ENCODE measurements at places on chromosomes 11 and 22.

DNA sequence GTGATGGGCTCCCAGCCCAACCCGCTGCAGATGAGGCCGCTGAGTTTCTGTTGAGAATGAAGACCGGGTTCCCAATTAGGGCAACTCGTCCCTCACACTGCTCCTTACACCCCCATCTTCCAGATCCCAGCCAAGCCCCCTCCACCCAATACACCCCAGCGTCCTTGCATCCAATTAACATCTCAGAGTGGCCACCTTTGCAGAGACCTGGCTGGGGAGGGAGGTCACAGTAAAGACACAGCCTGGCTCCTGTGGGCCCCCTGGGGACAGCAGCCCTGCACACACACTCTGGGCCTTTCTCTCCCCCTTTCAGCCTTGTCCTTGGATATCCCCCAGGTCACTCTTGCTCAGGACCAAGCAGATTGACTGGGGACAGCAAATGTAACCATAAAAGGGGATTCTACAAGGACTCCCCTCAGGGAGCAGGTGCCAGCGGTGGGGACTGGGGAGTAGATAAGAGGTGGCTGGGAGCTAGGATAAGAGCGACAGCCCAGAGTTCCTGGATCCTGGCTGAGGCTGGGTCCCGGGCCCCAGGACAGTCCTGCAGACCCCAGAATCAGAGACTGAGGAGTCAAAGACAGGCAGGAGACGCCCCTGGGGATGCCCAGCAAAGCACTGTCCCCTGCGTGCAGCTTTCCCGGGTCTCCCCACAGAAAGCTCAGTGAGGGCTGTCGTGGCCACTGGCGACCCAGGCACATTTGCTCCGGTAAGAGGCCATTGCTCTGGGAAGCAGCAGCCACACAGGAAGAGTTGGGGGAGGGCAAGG lies 8.4 kb downstream of the APOBEC3A start:
- no peak for DNase-seq

DNA sequence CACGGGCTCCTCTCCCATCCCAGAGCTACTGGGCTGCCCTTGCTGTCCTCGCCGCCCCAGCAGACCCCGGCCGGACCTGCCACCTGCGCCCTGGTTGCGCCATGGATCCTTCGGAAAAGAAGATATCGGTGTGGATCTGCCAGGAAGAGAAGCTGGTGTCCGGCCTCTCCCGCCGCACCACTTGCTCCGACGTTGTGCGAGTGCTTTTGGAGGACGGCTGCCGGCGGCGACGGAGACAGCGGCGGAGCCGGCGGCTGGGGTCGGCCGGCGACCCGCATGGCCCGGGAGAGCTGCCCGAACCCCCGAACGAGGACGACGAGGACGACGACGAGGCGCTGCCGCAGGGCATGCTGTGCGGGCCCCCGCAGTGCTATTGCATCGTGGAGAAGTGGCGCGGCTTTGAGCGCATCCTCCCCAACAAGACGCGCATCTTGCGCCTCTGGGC lies 382 bp downstream of the RASSF10 start:
- no peak for DNase-seq

DNA sequence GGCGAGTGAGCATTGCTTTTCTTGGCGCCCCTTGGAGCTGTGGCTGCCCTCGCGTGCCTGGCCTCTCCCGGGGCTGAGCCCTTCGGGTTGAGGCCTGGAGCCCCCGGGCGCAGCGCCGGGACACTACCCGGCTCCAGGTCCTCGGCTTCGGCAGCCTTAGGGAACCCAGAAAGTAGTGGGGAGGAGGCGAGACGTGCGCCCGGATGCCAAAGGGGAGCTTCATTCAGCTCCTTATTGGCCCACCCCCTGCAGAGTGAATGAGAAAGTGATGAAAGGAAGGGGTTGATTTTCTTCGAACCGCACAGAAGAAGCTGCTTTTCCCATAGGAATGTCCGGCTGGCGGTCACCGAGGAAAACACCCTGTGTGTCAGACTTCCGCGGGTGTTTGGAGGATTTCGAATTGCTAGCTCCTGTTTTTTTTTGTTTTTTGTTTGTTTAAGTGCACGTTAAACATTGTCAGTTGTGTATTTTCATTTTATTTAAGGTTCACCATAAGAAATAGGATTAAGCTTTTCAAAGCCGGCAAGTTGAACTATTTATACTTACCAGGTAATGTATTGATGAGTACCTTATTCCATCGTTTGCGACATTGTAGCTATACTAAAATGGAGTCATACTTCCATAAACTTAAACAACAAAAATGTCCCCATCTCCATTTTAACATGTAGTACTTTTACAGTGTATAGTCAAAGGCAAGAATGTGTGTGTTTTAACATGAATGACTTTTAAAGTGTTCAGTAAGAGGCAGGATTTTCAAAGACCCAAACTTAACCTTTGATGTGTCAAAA lies 841 bp upstream of the EIF4G2 start:
- DNase-seq: peak; percentile 29

GRCh38 chr11:67642173-67643120 lies 2.9 kb upstream of the TBX10 start:
- no peak for DNase-seq

- peak; percentile 81 for DNase-seq
These were observed 123.9 kb downstream of the MRTFA start for GRCh38 chr22:40512426-40513136.

DNA sequence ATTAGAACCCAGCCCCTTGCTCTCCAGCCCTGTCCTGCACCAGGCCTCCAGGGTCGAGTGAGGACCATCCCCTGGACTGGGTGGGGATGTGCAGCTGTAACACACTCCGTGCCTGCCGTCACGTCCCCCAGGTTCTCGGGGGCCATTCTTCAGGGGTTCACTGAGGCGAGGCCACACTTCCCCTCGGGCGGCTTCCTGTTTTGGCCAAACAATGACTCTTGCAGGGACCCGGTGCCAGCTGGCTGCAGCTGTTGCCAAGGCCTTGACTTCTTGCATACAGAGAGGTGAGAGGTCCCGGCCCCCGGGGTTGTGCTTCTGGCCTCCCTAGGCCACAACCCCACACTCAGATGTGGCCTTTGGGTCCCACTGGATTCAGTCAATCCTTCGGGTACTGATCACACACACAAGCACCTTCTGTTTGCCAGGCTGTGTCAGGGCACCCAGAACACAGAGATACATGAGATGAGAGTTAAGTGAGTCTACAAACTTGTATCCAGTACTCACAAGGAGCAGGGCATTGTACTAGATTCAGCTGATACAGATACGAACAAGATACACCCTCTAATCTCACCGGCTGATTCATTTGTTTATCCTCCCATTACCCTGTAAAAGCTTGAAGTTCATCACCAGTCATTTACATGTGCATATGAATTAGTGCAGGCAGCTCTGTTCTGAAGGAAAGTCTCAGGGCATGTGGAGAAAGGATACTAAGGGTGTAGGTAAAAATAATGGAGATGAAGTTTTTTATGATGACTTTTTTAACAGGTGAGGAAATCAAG lies 32.9 kb downstream of the LRRC32 start:
- DNase-seq: no peak

GRCh38 chr11:62413060-62413696 lies 5.7 kb upstream of the SCGB1A1 start:
- DNase-seq: no peak

DNA sequence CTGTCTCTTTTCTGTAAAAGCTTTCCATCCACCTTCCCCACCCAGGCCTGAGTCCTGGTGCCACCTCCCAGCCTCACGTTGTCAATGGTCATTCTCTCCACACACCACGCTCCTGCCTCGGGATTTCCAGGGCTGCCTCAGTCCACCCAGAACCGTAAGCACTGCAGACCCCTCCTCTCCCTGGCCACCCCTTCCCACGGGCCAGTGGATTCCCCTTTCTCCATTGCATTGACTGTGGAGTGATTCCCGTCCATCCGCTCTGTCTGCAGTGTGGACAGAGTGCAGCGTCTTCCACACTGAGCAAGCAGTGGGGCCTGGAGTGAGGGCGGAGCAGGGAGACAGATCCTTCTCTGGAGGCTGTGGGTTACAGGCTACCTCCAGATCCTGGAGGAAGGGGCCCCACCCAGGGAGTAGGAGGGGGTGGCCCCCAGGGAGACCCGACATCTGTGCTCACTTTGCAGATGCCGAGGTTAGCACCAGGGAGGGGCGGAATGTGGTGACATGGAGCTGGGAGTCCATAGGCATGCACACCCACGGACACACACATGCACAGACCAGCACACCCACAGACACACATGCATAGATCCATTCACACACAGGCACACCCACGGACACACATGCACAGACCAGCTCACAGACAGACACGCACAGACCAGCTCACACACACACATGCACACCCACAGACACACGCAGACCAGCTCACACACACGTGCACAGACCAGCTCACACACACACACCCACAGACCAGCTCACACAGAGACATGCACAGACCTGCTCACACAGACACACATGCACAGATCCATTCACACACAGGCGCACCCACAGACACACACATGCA lies 109.6 kb upstream of the B3GAT1 start:
- no peak for DNase-seq

DNA sequence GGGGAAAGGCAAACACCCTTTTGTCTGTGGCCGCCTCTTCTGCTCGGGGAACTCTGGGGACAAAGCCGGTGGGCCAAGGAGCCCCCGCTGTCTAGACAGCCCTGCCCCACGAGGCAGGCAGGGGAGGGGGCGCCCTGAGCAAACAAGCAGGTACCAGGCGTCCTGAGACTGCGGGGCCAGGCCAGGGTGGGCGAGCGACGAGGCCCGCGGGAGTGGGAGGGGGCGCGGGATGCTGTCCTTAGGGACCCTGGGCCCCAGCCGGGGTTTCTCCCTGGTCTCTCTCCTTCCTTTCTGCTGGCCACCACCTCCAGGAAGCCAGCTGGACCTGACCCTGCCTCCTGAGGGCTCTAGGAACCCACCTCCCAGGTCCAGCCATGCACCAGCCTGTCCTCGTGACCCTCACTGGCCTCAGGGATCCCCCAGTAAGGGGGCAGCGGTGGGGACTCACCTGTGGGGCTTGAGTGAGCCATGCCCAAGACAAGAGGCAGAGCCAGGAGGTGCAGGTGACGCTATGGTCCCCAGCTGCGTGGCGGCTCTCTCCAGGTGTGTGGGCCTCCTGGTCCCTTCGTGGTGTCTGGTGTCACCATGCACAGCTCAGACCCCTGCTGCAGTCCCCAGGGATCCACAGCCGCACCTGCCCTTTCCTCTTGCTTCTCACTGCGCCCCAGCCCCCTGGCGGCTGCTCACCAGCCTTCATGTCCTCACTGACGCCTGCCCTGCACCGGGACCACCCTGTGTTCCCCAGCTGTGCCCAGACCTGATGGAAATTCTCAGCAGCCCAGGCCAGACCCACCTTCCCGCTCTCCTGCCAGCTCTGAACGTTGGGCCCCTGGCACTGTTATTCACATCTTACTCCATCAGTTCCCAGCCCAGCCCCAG lies 26.5 kb upstream of the MUC5AC start:
- no peak for DNase-seq

GRCh38 chr11:36361901-36362391 lies 65.9 kb downstream of the PRR5L start:
- peak; percentile 64 for DNase-seq

DNA sequence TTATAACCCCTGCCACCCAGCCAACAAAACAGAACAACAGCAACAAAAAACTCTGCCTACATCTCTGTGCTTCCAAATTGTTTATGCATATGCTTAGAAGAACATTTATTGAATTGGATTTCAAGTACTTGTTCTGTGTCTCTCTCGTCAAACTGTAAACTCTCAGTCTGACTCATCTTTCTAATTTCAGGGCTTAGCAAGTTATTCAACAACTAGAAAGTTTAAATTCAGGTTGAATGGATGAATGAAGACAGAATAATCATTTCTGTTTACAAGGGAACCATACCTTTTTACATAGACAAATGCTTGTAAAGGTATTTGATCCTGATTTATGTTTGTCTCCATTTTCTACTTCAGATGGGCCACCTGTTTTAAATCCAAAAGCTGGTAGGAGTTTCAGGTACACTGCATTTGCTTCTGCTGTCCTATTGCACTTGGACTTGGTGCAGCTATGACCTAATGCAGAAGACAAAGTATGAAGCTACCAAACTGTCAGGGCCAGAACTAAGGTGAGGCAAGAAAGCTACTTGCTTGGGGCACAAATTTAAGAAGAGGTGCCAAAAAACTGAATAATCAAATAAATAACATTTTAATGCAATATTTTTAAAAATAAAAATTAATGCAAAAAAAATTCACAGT lies 1.6 kb upstream of the FBXO3 start:
- no peak for DNase-seq

DNA sequence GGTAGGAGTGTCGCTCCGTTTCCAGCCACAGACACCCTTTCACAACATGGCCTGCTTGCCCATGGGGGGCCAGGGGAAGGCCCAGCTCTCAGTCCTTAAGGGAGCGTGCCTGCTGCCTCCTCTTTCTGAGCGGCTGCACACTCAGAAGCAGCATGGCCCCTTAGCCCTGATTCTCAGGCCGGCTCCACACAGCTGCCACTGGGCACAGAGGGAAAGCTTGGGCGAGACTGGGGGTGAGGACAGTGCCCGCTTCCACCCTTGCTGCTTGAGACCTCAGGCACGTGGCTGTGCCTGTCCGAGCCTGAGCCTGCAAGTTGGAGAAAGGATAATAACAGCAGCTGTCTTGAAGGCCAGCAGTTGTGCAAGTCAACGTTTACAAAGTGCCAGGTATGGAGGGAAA lies 416.3 kb downstream of the SHANK2 start:
- DNase-seq: no peak

- DNase-seq: no peak
These were observed 9.8 kb upstream of the TEAD1 start for GRCh38 chr11:12664385-12664784.

- DNase-seq: no peak
These were observed 6.8 kb upstream of the SUN2 start for GRCh38 chr22:38762551-38762983.

DNA sequence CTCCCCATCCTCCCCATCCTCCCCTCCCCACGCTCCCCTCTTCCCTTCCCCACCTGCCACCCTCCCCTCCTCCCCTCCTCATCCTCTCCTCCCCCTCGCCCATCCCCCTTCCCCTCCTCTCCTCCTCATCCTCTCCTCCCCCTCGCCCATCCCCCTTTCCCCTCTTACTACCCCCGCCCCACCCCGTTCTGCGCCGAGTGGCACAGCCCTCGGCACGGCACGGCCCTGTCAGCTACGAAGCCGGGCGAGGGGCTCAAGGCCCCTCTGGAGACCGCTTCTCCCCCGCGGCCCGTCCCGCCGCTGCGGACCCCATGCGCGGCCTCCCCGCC lies 449.9 kb downstream of the OPCML start:
- no peak for DNase-seq

DNA sequence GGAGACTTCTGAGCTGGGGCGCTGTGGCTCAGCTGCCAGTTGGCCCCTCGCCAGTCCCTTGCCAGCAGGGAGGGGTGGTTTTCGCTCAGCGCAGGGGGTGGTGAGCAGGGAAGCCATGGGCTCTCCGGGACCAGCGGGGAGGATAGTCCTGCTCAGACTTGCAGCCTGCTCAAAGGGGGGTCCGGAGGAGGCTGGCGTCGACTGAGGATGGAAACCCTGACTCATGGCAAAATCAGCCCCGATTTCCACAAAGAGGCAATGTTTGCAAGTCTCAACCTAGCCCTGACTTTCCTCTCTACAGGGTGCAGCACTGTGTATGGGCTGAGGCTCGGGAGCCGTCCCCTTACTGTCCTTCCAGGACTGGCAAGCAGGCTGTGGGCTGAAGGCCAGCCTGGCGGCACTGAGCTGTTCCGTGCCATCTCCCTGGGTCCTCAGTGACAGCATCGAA lies 35.1 kb downstream of the FBLN1 start:
- DNase-seq: peak; percentile 95
